ENCODE measurements at places on chromosomes 7 and 10.

DNA sequence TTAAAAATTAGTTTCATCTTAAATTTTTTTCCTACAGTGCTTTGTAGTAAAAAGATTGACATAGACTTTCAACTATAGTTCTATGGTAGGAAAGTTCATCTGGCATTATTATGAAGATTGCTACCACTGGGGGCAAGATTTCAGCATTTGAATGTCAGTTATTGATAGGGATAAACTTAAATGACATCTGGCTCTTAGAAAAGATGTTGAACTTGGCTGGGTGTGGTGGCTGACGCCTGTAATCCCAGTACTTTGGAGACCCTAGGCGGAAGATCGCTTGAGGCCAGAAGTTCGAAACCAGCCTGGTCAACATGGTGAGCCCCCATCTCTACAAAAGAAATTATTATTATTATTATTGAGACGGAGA is 1.4 kb upstream of the TRA2A start:
- no peak for DNase-seq

- DNase-seq: no peak
Measured at GRCh38 chr7:3028758-3029093, 14.9 kb downstream of the CARD11 start.

DNA sequence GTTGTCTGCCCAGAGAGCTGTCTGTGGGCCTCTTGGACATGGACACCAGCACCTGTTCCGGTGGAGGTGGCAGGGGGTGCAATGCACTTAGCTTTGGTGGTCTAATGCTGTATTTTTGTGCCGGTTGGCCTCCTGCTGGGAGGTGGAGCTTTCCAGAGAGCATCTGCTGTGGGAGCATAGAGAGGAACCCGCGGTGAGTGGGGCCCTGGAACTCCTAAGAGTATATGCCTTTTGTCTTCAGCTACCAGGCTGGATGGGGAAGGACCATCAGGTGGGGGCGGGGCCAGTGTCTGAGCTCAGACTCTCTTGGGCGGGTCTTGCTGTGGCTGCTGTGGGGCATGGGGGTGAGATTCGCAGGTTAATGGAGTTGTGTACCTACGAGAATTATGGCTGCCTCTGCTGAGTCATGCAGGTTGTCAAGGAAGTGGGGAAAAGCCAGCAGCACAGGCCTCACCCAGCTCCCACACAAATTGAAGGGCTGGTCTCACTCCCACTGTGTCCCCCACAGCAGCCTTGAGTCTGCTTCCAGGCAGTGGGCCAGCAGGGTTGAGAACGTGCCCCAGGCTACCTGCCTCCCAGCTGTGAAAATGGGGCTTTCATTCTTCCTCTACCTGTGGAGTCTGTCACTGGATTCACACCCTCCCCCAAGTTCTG is 29.0 kb downstream of the JAKMIP3 start:
- DNase-seq: no peak

DNA sequence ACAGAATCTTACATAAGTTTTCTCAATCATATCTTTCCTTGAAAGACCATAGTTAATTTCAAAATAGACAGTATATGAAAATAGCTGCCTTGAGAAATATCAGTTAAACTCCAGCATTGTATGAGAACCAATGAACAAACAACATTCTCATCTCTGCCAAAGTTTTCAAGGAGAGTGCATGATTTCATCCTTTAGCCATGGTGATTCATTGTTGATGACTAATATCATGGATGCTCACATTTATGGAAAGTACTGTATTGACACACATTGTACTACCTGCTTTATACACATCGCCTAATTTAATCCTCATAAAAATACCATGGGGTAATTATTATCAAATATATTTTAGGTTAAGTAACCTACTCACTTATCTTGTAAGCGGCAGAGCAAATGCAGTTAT is 250.3 kb downstream of the CNTNAP2 start:
- no peak for DNase-seq

DNA sequence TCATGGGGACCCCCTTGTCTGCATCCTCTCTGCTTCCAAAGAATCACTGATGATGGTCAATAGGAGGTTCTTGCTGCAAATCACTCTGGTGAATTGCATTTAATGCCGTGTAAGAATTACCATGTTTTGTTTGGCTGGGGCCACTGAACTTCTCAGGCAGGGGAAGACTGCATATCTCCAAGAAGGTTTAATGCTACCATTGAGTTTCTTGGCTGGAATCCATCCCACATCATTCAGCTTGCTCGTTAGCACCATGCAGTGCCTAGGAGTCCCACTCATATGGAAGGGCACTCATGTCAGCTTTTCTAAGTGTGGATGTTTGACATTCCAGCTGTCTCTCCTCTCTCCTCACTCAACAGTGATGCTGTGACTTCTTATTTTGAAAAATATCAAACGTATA is 50.2 kb upstream of the BAMBI start:
- DNase-seq: no peak

DNA sequence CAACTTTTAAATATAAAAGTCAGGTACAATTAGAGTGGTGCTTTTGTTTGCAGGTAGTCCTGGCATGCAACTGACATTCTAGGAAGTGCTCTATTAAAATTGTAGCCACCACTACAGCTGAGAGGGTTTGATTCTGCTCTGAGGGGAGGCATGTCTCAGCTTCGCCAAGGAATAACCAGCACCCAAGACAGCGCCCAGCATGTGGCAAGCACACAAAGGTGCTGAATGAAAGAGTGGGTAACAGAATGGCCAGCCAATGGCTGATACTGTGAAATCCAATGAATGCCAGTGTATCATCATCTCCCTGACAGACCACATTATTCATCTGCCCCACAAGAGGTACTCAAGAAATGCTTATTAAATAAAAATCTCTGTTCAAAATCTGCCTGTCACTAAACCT is 6.9 kb downstream of the PARP12 start:
- DNase-seq: no peak

All from activated CD4-positive, alpha-beta memory T cell treated with anti-CD3 and anti-CD28 coated beads for 36 hours (primary cell).